Endodermal cell (in vitro differentiated cells): ENCODE measurements at places on chromosomes 2 and 18.

DNA sequence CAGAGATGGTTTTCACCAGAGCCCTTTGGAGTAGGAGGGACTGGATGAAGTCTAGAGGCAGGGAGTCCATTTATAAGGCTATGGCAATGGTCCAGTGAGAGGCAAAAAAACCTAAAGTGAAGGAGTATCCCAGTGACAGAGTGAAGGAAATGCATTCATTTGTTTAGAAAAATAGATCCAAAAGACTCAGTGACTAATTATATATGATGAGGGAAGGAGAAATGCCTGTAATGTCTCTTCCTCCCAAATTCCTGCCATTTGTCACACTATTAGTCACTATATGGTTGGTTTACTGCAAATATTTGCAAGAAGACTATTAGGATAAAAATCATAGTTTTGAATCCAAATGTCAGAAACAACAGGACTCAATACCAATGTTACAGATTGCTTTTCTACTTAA is 104.2 kb downstream of the ZNF521 start:
- no peak for DNase-seq

DNA sequence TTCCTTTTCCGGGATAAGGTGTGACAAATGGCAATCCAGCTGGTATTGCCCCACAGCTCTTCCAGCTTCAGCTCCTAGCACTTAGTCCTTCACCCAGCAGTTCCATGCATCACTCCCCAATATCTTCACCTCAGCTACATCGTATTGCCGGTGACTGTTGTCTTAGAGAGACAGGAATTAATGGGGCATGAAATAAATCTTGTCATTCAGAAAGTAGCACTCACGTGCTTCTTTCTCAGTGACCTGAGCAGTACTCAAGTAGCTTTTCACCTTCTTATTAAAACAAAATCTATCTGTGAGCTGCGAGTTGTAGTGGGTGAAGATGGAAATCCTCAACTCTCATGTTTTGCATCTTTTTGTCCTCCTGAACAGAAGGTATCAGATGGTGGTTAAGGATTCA is 72.8 kb downstream of the PTH2R start:
- no peak for DNase-seq

DNA sequence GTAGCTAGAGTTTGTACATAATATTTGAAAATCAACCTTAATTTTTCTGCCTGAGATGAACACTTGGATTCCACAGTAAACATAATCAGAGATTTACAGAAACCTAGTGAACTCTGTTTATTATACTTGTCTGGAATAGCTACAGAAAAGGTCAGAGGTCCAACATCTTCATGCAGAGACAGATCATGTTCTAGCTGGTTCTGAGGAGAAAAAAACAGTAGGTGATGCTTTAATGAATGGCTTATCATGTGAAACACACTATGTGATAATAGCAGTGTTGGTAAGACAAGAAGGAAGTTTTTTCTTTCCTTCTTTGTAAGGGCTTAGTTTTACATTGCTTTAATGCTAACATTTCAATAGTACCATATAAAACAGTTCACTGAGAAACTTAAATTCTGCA is 846.4 kb upstream of the ZEB2 start:
- DNase-seq = no peak

DNA sequence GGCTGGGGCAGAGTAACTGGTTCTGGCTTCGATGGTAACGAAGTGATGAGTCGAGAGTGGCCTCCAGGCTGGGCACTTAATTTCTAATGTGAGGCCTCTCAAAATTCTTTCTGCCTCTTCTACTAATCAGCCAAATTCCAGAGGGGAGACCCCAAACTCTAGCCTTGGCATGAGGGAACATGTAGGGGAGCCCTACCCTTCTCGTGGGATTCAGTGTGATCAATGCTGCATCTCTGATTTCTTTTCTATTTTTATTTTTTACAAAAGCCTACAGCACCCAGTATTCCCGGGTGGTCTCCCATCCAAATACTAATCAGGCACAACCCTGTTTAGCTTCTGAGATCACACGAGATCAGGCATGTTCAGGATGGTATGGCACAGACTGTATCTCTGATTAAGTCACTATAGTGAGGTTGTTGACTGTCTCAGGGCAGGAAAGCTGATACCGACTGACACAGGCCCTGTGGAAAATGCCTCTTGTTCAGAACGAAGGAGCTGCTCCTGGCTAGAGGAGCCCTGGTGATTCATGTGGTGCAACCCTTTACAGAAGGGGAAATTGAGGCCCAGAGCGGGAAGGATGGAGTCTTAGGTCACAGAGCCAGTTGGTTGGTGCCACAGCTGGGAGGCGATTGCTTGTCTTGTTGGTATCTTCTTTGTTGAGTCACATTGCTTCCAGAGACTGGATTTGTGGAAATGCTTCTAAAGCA is 126.3 kb upstream of the HS6ST1 start:
- peak; percentile 24 for DNase-seq

GRCh38 chr18:35062408-35062807 is 21.2 kb downstream of the MAPRE2 start:
- no peak for DNase-seq

DNA sequence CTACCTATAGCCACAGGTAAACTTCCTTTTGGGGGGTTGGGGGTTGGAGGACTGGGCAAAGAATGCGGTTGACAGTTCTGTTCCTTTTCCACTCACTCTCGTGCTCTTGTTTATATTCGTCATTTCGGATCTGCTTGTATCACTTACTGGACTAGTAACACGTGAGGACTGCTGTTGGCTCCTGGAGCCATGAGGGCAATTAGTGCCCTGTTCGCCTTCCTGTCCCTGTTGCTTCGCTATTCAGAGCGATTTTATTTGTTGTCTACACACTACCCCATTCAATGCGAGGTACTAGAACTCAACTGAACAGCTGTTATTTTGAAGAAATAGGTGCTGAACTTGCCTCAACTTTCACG is 1.1 kb downstream of the KCNJ3 start:
- no peak for DNase-seq

GRCh38 chr2:24024018-24024417 is 14.1 kb downstream of the MFSD2B start:
- DNase-seq = peak; percentile 81
